Subcutaneous preadipocyte (primary cell): ENCODE measurements at places on chromosomes 4 and X. TPM values are rescaled to one million over a fixed set of nuclear protein-coding genes. Genes with fewer than 3 reads are reported as not detected.

Gene ZNF711
- total RNA-seq: under 0.01 and 0.20 TPM in 2 replicates

Gene FOXP3
- 0.37 TPM in 1 of 2 replicates, not detected in the other for total RNA-seq

Gene F9
- total RNA-seq: under 0.01 TPM in 1 of 2 replicates, not detected in the other

Gene RAB9B
- total RNA-seq: 0.20 and 0.37 TPM in 2 replicates

Gene SOWAHB
- total RNA-seq: not detected in 2 replicates

Gene NHSL2
- total RNA-seq: 0.78 and 1.8 TPM in 2 replicates

Gene SERPINA7
- not detected in 2 replicates for total RNA-seq

Gene ALPK1
- 14.7 and 16.5 TPM in 2 replicates for total RNA-seq

Gene SH3RF1
- 11.0 and 23.1 TPM in 2 replicates for total RNA-seq

Gene GAGE12H
- total RNA-seq: not detected in 2 replicates

Gene RPS6KA6
- 0.98 and 1.1 TPM in 2 replicates for total RNA-seq

Gene SLC25A6
- 223 and 311 TPM in 2 replicates for total RNA-seq

Gene CTAG1B
- not detected in 2 replicates for total RNA-seq

Gene SLC16A2
- total RNA-seq: 9.2 and 9.6 TPM in 2 replicates

Gene TEC
- 1.5 and 1.6 TPM in 2 replicates for total RNA-seq

Gene VSIG1
- under 0.01 TPM in 1 of 2 replicates, not detected in the other for total RNA-seq

Gene NXF2
- not detected in 2 replicates for total RNA-seq

Gene SEL1L3
- total RNA-seq: 1.8 and 5.7 TPM in 2 replicates

Gene ZAR1
- not detected in 2 replicates for total RNA-seq

Gene ABCD1
- total RNA-seq: 8.4 and 8.8 TPM in 2 replicates

Gene BEND4
- not detected in 2 replicates for total RNA-seq

Gene KLF8
- total RNA-seq: 3.1 and 4.4 TPM in 2 replicates
